ENCODE measurements at places on chromosomes 5 and 9.

DNA sequence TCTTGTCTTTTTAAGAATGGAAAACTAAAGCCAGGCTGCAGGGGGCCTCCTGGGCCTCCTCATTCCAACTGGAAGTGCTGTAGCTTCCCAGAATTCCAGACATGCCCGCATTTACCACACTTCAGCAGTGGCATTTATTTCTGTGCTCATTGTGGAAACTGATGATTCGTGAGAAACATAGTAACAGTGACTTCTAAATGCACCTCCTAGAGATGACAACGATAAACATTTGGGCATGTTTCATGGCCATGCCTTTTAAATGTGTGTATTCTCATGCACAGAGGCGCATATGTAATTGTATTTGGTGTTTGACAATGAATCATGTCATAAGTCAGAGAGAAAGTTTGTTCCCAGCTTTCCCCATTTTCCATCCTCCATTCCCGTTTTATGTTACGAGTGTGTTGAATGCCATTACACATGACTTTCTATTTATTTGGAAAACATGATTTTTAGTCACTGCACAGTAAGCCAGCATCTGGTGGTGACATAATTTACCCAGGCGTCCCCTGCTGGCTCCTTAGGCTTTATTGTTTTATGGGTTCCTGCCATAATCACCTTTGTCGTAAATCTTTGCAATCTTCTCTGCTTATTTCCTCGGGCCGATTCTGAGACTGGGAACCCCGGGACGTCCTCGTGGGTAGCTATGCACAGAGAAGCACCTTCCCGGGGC, 68.8 kb upstream of the FCN2 start:
- no peak for DNase-seq

DNA sequence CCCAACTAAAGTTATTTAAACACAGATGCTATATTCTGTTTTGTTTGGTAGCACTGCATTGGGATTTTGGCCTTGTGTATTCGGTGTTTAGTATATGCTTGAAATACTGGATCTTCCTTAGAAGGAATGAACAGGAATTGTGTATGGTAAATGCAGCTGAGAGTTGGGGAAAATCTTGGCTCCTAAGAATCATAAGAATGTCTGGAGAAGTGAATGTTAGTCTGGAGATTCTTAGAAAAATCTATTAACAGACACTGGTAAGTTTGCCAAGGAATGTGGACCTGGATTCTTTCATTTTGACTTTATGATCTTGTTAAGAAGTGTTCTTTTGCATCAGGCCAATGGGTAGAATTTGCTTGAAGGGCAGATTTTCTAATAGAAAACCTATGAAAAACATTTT, 38.9 kb downstream of the SNX30 start:
- DNase-seq: no peak

DNA sequence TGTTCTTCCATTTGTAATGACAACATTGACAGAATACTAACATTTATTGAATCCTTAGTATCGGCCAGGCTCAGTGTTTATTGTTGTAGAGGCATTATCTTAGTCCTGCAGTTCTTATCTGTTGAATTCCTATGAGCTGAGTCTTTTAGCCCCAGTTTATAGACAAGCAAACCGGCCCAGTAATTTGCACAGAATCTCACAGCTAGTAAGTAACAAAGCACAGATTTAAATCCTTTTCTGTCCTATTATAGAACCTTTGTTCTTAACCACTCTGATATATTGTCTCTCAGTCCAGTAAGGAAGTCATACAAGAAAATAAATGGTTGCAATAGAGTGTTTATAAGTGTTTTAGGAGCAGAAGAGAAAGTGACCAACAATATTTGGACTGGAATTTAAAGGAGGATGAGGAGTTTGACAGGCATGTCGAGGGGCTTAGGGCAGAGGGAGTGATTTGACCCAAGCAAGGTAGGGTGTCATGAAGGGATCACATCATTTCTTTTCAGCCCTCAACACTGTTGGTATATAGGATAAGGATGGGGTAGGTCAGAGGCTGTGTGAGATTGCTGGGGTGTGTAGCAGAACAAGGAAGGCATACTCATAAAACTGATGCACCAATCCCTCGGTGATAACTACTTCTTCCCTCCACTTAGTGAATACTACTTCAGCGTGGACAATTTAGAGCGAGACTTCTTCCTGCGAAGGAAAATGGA, 39.5 kb downstream of the LARP1 start:
- DNase-seq: no peak

GRCh38 chr9:134492281-134492691, 149.3 kb upstream of the COL5A1 start:
- DNase-seq: no peak

- DNase-seq: no peak
Measured at GRCh38 chr5:7897014-7897600, 28.2 kb downstream of the MTRR start.

DNA sequence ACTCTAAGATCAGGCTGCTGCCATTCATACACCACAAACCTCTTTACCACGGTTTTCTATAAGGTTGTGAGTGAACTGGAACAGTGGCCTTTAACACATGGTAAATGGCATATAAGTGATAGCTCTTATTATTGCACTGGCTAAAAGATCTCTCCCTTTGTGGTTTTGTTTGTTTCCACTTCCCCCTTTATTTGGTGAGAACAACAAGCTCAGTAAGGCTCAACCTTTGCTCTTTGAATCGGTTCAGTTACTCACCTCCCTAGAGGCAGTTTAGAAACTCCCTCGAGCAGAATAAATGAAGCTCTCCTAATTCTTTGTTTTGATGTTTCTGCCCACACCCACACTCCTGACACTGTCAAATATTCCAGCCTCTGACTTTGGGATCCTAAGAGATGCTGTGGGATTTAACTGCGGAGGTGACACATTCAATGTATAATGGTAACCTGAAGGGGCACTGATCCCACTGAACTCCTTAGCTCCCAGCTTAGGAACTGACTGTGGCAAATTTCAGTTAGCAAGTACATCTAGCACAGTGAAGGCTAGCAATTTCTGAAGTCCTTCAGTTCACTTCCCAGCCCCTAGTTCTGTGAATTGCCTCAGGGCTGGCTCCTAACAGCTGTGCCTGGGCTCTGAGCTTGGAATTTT, 22.5 kb upstream of the RAD23B start:
- no peak for DNase-seq

- DNase-seq: no peak
Measured at GRCh38 chr5:146059460-146060220, 45.7 kb downstream of the PLAC8L1 start.

- no peak for DNase-seq
Measured at GRCh38 chr5:129027260-129027659, 62.0 kb downstream of the SLC27A6 start.

GRCh38 chr5:171840711-171841522, 55.3 kb downstream of the SMIM23 start:
- DNase-seq: no peak

- no peak for DNase-seq
Measured at GRCh38 chr5:160289356-160289651, 23.1 kb downstream of the CCNJL start.

GRCh38 chr9:137315581-137316011, 13.5 kb upstream of the NRARP start:
- DNase-seq: no peak

DNA sequence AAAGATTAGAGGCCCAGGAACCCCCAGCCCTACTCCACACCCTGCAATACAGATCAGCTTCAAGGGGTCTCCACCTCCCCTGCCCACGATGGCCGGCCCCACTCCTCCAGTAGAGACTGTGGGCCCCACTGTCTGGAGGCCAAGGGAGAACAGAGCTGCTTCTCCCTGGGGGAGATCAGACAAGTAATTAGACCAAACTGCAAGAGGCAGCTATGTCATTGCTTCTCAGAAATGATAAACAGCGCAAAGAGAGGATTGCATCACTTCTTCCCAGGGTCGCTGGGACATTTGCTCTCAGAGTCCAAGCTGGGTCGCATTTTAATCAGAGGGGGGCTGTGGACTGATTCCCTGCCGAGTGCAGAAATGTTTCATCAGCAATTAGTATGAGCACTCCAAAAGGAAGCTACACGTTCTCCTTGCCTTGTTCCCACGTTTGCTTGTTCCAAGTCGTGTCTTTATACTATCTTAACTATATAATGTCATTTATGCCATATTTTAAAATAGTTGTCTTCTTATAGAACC, 59.9 kb downstream of the ROPN1L start:
- DNase-seq: no peak

DNA sequence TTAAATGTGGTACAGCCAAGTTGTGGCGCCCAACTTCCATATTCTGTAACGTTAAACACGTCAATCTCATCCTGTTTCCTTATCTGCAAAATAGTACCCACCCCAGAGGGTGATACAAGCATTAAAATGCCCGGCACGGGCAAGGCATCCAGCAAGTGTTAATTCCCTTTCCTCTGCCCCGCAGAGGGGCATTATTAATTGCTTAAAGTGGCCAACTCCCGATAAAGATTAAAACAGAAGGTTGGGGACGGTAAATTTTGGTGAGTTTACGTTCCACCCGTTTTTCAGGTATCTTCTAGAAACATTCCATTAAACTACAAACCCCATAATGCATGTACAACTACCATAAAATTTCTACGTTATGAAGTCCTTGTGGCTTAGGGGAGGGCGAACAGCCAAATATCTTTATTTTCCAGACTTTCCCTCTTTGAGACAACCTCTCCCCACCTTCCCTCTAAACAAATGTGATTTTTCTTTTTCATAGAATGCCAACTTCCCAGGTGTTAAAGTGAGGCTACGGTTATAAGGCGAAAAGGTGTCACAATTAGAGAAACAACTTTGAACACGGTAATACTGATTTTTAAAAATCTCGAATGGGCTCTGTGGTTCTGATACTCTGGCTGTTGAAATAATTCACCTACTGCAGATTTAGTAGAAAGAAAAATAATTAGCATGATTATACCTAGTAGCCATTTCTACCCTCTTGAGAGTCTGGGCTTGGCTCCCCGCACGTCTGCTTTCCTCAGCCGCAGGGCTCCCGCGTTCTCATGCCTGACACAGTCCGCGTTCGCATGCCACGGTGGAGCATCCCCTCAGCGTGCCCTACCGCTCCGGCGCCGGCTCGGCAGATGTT, 1.2 kb upstream of the GPBP1 start:
- DNase-seq: no peak

Data from stimulated activated CD4-positive, alpha-beta T cell treated with anti-CD3 and anti-CD28 coated beads, Interleukin-12 subunit alpha, Interleukin-12 subunit beta, amount 100 ng/mL, for 48 hours (primary cell).